ENCODE measurements at places on chromosomes 13 and 19.

DNA sequence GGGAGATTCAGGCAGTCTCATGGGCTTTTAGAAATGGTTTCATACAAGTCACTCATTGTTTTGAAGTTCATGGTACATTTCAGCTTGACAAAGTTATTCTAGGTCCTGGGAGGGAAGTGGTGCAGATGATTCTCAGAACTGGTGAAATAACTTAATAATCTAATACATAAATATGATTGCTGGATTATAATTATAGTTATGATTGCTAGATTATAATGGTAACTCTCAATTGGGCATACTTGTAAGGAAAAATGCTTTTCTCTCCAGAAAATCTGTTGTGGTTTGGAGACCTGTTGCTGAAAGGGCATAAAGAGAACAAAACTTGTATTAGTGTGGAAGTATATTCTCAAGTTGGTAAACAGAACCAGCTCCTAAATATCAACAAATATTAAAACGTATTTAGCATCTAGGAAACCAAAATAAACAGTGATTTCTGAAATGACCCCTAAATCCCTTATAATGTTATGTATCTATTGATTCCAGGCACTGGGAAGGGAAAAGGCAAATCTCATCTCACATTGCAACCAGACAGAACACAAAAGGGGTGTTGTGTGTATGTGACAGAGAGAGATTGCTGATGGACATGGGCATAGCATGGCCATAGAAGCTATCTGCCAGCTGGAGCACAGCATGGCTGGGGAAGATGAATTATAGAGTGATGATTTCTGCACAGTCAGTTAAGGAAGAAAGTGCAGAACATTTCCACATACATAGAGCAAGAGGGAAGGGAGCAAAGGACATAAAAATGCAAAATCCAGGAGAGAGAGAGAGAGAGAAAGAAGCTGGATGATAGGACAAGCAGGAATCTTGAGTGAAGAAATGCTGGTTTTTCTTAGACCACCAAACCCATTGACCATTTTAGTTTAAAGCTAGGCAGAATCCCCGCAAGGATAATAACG is 87.1 kb upstream of the FRY start:
- no peak for DNase-seq

GRCh38 chr19:58361900-58362271 is 665 bp downstream of the ZNF497 start:
- peak; percentile 63 for DNase-seq

DNA sequence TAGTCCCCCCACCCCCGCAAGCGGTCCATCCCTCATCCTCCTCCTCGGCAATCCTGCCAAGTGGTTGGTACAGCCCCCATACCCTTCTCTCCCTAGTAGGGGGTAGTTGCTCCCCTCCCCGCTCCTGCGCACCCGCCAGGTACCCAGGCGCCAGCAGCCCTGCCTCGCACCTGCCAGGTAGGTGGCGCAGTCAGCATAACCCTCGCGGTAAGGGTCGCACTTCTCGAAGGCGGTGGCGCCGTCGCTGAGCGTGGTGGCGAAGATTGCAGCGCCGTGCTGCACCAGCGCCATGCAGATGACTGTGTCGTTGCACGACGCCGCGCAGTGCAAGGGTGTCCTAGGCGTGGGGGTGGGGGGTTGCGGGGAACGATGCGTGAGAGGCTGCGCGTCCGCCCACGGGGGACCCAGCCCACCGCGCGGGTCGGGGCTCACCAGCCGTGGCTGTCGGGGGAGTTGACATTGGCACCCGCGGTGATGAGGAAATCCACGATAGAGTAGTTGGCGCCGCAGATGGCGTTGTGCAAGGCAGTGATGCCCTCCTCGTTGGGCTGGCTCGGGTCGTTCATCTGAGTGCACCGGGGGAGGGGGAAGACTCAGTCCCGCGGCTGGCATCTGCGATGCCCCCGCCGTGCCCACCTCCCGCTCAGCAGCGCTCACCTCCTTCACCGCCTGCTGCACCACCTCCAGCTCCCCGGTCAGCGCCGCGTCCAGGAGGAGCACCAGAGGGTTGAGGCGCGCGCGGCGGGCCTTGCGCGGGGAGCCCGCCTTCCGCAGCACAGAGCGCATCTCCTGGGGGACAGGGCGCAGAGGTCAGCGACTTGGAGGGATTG is 15.2 kb upstream of the ERCC2 start:
- DNase-seq, result peak; percentile 39

GRCh38 chr13:56988543-56988942 is 152.2 kb upstream of the PRR20A start:
- no peak for DNase-seq

DNA sequence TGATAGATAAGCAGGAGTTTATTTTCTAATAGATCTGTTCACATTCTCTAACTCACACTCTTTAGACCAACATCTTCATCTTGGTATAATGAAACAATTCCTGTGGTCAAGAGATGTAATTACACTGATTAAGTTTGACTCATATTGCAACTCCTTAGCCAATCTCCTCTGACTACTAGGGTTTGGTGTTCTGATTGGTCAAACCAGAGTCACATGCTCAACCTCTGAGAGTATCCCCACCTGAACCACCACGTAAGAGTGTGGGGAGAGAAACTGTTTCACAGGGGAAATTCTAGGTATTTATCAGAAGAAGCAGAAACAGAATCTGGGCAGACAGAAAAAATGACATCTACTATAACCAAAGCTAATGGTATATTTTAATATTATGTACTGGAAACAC is 42.4 kb downstream of the UQCRFS1 start:
- DNase-seq, result no peak

- DNase-seq, result no peak
These were observed 363.2 kb downstream of the SLITRK6 start for GRCh38 chr13:85436029-85436428.

GRCh38 chr19:38975214-38975860 is at the start of gene FBXO17:
Gene FBXO17, minus strand, starts transcription at chr19:38975742. Its CDS starts 25,423 bp downstream, at chr19:38950319.
- DNase-seq, result peak; percentile 49

DNA sequence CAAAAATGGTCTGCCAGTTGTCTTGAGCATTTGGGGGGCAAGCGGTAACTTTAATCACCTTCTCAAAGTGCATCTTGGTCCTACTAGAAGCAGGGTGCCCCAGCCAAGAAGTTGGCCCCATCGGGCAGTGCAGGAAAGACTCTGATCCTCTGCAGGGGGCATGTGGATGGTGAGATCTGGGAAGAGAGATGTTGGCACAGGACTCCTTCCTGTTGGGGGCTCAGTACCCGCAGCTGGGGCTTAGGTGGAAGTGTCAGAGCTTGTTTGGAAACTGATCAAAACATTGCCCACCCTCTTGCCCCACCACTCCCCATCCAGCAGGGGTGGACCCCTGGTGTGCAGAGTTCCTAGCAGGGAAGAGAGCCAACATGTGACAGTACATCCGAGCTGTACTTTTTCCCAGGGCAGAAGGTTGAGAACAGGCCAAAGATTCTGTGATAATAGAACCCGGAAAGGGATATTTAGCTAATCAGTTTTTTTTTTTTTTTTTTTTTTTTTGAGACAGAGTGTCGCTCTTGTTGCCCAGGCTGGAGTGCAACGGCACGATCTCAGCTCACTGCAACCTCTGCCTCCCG is 8.8 kb downstream of the RRAS start:
- no peak for DNase-seq

DNA sequence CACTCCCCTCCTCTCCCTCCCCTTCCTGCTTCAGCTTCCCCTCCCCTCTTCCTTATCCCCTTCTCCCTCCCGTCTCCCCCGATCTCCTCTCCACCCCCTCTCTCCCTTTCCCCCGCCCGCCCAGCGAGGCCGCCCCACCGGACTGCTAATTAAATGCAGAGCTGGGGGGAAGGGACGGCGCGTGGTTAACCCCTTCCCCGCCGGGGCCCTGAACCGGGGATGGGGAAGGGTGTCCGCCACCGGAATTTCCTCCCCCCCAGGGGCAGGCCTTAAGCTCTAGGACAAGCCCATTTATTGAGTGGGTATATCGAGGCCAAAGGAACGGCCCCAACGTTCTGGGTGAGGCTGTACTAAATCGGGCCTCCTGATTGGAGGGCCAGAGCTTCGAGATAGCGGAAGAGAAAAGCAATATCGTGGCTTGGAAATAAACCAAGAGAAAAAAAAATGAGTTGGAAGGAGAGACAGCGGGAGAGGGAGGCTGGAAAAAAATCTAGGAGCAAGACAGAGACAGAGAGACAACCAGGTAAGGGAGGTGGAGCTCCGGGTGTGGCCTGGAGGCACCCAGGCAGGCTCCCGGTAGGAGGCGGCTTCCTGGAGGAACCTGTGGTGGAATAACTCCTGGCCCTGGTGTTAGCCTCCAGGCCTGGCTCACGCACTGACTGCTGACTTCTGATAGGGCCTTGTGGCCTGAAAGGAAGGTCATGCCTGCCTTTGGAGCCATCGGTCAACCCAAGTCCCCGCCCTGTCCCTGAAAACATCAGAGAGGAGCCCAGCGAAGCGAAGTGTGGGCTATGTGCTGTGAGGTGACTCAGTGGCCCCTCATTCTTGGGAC is 11.6 kb upstream of the JUND start:
- peak; percentile 65 for DNase-seq
